DMS53 (cell line): ENCODE measurements at places on chromosomes 5 and 9.

DNA sequence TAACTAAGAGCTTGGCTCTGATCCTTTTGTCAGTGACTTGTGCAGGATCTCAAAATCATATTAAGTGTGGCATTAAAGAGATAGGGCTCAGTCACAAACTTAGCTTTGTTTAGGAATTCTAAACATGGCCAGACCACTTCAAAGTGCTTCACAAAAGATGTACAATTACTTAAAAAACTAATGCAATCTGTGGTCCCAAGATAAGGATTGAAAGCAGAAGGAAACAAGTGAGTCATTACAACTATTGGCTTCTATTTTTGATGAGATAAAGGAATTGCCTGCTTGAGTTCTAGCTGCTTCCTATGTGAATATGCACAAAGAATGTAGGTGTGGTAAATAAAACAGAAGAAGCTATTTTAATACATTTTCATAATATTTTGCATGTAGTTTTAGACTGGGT lies 44.9 kb upstream of the SLC12A2 start:
- no peak for DNase-seq

- DNase-seq: no peak
These were observed 170.1 kb upstream of the TARS1 start for GRCh38 chr5:33270671-33271070.

DNA sequence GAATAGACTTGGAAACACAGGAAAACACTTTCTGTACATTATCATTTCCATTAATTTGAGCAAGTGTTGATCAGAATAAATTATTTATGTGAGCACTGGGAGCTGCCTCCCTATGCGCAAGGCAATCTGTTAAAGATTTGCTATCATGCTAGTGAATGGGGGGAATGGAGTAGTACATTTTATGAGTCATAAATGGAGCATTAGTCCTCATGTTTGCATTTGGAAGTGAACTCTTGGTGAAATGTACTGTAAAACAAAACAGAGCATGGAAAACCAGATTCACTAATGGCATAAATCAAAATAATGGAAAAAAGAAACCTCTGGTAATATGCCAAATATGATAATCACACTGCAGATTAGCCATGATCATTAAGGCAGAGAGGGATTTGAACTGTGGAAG lies 40.5 kb upstream of the TMC1 start:
- no peak for DNase-seq

GRCh38 chr5:151038801-151039238 lies 18.4 kb downstream of the GPX3 start:
- no peak for DNase-seq

DNA sequence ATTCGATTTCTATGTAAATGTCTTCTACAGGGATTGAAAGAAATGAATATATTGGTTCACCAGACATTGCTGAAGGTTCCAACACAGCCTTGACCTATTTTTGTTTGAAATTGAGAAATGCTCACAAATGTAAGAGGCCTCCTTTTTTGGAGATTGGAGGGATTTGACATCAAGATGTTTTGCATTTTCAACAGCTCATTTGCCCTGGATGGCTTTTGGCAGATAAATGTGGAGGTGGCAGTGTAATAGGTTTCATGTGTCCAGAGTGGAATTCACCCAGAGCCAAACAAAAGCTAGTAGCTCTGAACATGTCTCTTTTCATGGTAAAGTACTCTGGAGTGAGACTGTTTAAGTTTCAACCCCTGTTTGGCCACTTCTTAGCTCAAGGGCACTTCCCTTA lies 77.3 kb downstream of the PALM2AKAP2 start:
- no peak for DNase-seq

DNA sequence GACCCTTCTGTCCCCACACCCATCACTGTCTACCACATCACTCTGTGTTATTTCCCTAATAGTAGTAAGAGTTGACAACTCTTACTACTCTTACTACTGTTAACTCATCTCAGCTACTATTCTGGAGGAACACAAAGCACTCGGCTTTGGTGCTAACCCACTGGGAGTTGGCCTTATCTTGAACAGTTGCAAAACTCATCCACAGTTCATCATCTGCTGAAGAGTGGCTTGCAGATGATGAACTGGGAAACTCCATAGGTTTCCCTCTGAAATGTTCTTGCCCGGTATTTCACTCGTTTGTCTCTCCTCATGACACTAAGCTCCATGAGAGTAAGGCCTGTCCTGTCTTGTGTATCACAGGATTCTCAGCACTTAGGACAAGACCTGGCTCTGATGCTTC lies 221.4 kb downstream of the NR3C1 start:
- no peak for DNase-seq

GRCh38 chr5:60366489-60366888 lies 333.5 kb downstream of the DEPDC1B start:
- no peak for DNase-seq

GRCh38 chr5:95081500-95081960 lies 203.4 kb downstream of the MCTP1 start:
- DNase-seq: peak; percentile 86

GRCh38 chr5:167943343-167943742 lies 348.1 kb upstream of the WWC1 start:
- no peak for DNase-seq

DNA sequence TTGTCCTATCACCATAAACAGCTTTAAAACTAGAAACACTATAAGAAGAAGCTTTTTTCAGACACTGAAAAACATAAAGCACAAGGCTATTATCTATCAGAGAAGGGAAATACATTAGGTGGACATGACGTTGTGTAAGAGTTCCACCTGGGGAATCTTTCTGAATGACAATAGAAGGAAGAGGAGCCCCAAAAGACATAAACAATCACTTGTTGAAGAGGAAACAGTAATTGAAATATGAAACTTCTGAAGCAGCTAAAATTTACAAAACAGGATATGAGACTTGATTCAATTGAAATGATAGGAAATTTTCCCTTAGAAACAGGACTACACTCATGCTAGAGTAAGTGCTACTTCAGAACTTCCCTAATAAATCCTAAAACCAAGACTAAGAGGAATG lies 933.6 kb downstream of the EFNA5 start:
- no peak for DNase-seq

DNA sequence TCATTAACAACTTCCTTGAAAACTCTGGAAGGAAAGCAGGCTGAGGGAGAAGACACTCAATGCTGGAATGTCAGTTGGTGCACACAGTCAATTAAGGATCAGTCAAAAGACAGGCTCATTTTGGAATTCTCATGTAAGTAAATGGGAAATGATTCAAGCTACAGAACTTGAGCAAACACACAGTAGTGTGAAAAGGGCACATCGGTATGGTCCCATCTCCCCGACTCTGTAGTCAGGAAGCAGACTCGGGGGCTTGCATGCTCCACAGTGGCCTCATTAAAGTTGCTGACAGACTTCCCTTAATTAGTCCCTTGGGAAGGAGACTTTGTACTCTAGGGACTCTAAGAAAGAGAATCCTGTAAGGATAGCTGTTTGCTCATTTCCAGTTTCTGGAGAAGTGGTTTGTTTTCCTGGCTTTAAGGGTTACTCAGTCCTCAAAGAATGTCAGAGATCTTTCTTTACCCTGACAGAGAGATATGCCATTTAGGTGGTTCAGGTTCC lies 339.2 kb downstream of the ADAMTS6 start:
- no peak for DNase-seq

DNA sequence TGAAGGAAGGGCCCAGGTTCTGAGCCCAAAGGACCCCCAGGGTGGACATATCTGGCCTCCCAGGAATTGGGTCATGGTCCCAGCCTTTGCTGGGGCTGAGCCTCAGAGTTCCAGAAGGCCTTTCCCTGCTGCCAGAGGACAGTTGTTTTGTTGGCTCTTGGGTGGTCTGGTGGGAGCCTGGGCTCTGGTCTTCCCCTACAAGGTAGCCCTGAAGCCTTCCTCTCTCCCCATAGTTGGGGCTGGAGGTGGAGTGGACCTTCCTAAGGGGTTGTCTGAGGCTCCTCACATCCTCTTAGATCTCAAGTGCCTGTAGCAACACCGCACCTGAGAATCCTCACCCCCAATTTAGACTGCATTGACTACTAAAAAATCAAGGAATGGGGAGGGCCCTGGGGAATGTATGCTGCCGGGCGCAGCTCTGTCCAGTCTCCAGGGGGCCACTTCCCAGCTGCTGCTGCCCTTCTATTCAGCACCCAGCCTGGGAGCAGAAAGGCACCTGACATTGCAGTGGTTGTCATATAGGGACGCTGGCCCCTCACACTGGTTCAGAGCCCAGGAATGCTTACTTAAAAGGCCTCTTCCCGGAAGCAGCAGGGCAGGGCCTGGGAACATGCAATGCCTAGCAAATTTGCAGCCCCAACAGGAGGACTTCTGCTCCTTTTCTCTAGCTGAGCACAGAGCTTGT lies 66.4 kb downstream of the IL31RA start:
- no peak for DNase-seq

DNA sequence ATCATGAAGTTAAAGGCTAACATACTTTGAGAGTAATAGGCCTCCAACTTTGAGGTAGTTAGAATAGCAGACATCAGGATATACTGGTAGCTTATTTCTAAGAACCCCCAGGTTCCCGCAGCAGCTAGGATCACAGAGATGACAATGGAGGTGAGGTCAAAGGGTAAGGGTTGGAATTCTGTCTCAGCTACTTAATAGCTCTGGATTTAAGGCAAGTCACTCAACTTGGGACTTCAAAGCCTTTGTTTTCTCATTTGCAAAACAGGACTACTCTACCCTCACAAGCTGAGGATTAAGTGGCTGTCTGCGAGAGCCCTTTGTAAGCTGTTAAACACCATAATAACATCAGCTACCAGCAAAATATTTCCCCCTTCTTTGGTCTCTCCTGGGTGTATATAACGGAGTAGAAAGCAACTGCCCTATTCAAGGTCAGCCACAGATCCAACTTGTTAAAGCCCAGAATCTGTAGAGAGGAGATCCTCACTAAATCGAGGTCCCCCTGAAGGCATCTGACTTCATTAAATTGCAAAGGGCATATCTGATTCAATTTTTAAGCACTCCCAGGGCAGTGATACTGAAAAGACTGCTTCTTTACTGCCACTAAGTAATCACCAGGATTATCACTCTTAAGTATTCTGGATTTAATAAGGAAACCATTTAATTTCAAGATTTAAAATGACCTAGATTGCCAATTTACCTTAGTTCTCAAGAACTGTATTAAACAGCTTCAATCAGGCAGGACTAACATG lies 104.7 kb downstream of the DCP2 start:
- DNase-seq: no peak

GRCh38 chr5:53333160-53333559 lies 147.3 kb upstream of the FST start:
- DNase-seq: no peak

DNA sequence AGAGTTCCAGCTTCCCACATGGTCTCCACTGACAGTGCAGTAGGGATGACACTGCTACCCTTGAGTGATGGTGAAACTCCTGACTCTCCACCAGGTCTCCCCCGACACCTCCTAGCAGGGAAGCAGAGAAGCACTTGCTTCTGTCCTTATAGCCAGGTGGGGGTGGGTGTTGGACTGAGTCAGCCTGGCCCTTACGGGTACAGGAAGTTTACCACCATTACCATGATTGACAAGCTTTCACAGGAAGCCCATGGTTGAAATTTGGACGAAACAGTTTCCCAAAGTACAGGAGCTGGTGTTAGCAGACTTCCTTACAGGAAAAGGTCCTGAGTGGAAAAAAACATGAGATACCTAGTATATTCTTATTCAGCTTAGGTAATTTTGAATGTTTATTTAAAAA lies 3.1 kb upstream of the FBXL7 start:
- DNase-seq: no peak

- no peak for DNase-seq
These were observed 4.3 kb downstream of the LCP2 start for GRCh38 chr5:170293273-170293672.

- DNase-seq: no peak
These were observed 310.1 kb downstream of the PLK2 start for GRCh38 chr5:58149746-58150145.

DNA sequence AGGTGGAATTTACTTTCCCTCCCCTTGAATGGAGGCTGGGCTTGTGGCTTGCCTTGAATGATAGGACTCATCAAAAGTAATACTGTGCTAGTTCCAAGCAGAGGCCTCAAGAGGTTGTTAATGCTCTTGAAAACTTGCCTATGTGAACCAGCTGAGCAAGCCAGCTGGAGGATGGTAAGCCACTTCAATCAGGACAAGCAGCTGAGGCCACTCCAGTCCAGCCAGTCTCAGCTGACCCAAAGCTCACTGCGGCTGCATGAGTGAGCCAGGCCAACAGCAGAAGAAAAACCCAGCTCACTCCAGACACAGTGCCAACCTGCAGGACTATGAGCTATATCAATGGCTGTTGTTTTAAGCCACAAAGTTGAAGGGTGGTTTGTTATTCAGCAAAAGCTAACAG lies 182.8 kb downstream of the MCTP1 start:
- DNase-seq: peak; percentile 97

DNA sequence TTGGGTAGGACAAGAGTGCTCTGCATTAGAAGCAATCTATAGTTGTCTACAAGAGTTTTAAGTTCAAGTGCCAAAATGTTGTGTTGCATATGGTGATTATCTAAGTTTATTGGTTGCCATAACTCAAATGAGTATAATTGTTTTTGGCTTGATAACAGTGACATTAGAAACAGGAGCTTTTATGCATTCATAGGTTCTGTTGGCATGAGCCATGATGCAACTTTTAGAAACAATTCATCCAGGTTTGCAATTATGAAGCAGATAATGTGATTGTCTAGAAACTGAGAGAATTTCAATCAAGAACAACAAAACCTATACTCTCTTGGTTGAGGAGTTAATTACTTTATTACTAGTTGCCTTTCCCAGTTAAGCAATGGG lies 137.0 kb downstream of the PBX3 start:
- peak; percentile 40 for DNase-seq

GRCh38 chr9:26756881-26757280 lies 135.7 kb downstream of the CAAP1 start:
- no peak for DNase-seq

DNA sequence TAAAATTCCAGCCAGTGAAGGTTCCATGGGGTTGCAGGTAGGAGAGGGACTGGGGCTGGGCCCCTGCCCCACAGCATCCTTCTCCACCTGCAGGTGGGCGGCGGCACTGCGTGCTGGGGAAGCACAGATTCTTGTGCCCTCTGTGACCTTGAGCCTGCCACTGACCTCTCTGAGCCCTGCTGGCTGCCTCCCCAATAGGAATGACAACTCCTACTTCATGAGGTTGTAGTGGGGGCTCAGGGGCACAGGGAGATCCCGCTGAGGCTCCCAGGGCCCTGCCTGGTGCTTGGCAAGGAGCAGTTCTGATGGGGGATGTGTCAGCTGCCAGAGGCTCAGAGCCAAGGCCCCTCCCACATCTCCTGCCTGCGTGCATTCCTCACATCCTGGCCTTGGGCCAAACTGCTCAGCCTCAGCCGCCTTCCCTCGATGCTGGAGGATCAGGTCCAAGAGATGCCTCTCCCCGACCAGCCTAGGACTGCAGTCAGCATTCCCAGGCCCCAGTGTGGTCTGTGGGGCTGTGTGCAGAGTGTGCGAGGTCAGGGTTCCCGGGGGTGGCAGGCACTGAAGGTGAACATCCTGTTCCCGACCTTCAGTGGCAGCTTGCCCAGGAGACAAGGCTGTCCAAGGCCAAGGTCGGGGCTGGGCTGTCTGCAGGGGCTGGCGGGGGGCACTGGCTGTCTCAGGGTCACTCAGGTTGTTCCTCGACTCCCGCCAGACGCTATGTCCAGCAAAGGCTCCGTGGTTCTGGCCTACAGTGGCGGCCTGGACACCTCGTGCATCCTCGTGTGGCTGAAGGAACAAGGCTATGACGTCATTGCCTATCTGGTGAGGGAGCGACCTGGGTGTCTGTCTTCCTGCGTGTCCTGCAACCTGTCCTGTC lies 7.0 kb downstream of the ASS1 start:
- DNase-seq: peak; percentile 92

- DNase-seq: peak; percentile 51
These were observed 176.7 kb upstream of the ZNF608 start for GRCh38 chr5:124923131-124923530.

GRCh38 chr9:94643176-94643575 lies 3.9 kb upstream of the FBP1 start:
- DNase-seq: no peak
